ENCODE measurements at places on chromosomes 2 and 18.
A peak's percentile ranks its signal among the peaks of the same experiment; 100 is the strongest.

- no peak for DNase-seq
These were observed 1.8 kb upstream of the WIPF1 start for GRCh38 chr2:174599310-174599921.

- DNase-seq, result no peak
These were observed 215.8 kb downstream of the ALK start for GRCh38 chr2:29705616-29706015.

- DNase-seq, result no peak
These were observed 28.5 kb downstream of the MAL start for GRCh38 chr2:95054016-95054415.

- DNase-seq, result no peak
These were observed 106.9 kb downstream of the PRKRA start for GRCh38 chr2:178344121-178344520.

DNA sequence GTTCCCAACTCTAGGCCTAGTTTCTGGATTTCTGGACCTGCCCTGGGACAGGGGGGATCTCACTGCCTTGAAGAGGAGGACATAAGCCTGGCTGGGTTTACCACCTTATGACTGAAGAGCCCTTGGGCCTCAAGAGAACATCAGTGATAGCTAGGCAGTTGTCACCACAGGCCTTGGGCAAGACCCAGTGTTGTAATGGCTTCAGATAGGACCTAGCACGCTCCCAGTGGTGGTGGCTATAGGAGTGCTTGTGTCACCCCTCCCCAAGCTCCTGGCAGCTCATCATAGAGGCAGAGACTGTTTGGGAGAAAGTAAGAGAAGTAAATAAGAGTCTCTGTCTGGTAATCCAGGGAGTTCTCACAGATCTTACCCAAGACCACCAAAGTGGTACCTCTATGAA lies 19.4 kb upstream of the EVA1A start:
- no peak for DNase-seq

DNA sequence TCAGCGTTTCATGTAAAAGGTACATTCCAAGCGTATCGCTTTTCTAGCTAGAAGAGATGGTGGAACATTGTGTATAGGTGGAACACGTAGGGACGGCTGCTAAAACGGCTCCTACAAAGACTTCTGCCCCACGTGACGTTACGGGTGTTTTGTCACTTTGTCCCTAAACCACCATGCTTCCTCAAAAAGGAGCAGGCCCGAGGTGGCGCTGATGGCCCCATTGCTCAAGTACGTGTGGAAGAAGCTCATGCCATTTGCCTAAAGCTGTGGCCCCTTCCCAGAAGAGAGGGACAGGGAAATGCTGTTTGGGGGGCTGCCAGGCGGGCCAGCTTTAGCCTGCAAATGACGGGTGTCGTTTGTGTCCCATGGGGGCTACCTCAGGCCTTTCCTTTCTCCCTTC lies 72.7 kb downstream of the TMEM247 start:
- no peak for DNase-seq

DNA sequence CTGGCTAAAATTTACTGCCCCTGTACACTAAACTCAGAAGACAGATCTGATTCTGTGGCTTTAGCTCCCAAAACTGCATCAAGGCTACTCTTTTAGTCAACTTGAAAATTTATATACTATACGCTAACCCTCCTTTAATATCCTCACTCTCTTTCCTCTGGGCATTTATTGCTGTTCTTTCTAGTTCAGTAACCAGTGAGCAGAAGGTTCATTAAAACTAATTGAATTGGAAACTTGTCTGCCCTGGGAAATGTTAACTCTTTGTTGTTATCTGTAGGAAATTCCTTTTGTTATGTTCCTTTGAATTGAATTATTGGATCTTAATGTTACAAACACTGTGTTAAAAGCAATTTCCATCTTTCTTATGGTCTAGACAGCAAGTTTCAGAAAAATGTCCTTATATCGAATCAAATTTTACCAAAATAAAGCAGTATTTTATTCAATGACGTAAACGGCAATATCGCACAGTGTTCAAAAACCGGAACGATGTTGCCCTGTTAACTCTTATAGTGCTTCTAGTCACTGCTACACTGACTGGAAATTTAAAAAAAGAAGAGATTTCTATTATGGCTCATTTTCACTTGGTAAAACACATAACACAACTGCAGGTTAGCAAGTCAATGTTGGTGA lies 168.3 kb downstream of the NR4A2 start:
- no peak for DNase-seq

DNA sequence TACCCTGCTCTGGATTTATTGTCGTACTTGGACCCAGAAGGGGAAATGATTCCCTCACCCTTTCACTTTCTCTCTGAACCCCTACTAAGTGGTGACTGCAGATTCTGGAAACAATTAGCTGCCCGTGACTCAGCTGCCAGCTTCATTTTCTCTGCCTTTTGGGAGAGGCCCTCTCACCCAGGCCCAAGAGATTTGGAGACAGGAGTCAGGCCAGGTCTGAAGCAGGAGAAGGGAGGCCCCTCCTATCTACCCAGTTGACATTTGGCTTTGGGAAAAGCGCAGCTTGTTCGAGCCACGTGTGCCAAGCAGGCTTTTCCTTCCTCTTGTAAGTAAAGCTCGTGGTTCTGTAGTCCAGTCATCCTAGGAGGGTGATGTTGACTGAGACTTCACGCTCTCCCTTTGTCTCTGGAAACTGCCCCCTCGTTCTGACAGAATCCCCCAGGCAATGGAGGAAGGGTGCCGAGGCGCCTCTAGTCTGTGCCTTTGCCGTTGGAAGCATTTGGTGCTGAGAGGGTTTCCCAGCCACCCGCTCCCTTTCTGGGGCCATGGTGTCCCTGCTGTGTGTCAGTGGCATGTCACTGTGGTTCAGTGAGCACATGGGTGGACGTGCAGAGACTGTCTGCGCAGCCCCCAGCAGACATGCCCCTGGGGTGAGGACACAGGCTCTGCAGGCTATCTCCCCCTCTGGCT lies 8.6 kb downstream of the OXER1 start:
- DNase-seq, result no peak

DNA sequence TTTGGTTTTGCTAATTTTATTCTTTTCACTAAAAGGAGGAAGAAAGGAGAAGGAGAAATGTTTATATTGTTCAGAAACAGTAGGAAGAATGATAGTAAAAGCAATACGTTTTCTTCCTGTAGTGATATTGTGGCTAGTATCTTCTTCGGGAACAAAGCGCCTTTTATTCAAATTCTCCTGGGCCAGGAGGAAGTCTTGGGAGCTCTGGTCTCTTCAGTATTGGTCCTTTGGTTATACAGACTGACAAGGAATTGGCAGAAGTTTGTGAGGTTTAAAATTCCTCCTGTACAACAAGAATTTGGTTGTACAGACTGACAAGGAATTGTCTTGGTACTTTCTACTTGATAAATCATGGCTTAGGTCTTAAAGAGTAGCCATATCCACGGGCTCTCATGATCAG lies 9.9 kb downstream of the GIGYF2 start:
- DNase-seq, result no peak

- no peak for DNase-seq
These were observed 73.1 kb upstream of the RMDN2 start for GRCh38 chr2:37851828-37852584.

DNA sequence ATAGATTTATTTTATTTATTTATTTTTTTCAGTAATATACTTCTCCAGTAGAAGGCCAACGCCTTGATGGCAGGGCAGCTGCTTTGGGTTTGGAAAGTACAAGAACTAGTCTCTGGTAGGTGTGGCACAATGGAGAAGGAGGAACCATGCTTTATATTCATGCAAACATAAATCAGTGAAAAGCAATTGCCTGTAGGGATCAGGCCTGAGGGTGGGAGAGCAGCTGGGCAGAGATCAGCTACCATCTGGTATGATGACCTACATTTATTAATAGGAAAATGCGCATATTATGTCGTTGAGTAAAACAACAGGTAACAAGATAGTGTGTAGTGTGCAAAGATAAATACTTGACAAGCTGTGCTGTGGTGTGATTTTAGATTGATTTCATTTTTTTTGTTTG lies 120.4 kb upstream of the TLK1 start:
- DNase-seq, result peak; percentile 65

DNA sequence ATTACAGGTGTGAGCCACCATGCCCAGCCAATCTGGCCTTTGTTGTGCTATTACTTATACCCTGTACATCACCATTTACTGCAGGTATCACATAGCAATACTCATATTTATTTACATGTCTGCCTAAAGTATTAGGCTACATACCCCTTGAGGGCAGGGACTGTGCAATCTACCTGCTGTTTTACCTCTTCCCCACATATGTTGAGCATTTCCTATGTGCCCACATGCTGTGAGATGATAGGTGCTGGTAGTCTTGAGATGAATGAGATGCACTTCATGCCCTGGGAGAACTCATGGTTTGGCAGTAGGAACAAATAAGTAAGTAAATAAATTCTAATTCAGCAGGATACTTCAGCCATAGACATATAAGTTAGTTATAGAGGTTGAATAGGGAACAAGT lies 59.2 kb downstream of the TTC39C start:
- DNase-seq, result no peak

GRCh38 chr18:46009125-46009840 lies 42.2 kb upstream of the EPG5 start:
- no peak for DNase-seq

DNA sequence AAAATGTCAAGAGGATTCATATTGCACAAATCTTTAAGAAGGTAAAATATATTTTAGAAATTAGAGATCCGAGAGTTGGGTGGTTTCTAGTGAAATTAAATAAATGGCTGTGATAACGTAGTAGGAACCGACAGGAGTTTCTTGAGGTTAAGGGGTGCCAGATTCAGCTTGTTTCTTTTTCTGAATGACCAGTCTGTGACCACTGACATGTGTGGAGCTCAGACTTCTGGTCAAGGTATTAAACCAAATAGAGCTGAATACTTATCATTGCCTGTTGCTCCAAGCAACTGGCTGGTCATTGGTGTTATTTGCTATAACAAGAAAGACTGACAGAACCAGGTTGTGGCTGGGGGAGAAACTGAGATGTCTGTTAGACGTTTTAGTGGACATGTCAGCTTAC lies 408.2 kb upstream of the HS6ST1 start:
- no peak for DNase-seq

DNA sequence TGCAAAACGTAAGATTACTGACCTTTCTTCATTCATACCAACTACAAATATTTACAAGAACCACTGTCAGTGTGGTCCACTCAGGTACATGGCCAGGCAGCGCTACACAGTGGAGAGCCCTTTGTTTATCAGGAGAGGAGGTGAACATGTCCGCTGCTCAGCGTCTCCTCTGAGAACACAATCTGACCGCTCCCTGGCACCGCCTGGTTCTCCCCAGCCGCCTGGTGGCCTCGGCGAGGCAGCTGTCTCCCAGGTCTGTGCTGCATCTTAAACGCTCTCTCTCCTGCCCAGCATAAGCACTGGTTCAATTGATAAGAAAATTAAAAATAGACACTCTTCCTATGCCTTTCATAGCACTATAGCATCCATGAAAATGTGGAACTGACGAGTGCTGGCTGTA lies 146.8 kb upstream of the PXDN start:
- no peak for DNase-seq

DNA sequence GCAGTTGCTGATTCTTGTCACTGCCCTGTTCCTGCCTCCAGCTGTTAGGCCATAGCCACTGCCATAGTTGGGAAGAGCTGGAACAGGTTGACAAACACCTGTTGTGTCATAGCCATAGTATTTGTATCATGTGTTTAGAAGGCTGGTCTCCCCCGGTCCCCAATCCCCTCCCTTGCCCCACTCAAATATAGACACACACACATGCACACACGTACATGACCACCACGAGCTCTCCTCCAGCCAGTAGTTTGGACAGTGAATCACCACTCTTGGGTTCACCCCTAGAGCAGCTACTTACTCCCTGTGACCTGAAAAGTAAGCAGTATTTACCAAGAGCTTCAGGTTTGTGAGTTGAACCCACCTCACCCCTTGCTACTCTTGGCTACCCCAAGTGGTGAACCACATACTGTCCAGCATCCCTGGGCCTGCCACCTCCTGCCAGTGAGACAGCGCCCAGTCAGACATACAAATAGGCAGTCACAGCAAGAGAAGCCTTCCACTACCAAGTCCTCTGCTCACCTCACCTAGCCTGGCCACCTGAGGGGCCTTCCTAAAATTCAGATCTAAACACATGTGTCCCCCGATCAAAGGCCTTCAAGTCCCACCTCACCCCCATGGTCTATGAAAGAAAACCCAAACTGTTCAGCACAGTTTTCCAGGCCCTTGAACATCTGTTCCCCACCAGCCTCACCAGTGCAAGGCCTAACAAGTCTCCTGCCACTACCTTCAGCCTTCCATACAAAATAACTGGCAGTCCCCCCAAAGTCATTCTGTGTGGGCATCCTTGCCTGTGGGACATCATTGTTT lies 7.1 kb downstream of the PCBP1 start:
- DNase-seq, result no peak

DNA sequence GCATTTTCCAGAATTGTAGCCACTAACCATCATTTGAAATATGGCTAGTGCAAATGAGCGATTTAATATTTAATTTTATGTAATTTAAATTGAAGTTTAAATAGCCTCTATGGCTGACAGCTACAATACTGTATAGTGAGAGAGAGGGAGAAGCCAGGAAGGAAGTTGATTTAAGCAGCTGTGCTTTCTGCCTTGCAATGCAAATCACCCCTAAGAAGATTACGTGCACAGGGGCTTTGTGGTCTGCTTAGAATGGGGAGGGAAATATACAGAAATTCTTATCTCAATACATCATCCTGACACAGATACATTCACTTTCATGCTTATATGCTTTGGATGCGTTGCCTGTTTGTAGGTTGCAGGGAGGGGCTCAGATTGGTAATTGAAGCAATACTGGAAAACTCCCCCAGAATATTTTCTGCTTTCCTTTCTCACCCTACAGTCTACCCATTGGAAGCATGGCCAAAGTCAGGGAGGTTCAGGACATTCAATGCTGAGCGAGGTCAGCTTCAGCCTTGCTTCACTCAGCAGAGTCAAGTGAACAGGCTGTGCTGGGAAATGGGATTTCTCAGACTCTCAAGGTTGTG lies 674.0 kb downstream of the CNTNAP5 start:
- no peak for DNase-seq

DNA sequence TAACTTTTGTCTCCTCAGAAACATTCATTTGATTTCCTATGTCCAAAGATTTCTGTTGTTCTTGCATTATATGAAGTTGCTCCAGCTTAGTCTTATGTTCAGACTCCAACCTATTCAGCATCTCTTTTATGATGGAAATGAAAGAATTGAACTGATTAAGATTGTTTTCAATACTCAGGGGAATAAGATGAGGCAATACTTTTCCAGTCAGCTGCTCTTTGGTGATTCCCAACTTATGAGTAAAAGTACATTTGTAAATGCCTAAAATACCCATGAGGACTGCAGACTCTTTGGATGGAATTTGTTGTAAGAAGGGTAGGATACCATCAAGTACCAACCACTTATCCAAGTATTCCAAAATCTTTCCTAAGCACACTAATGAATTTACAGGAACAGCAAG lies 39.8 kb downstream of the TRAK2 start:
- DNase-seq, result no peak

DNA sequence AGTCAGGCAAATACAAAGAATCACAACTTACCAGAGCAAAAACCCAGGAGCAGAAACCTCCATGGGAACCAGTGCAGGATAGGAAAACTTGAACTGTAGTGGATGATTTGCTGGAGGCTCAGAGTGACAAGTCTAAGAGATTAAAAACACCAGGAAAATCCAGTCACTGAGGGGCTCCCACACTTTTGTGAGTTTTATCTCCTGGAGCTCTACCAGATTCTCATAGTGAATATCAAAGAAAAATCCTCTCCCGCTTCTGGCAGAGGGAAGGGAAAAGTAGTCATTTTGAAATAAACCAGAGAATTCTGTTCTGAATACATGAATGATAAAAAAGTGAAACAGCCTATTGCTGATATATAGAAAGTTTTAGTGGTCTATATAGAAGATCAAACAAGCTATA lies 23.1 kb downstream of the NABP1 start:
- no peak for DNase-seq

Measured in NCI-H2171 (cell line).